B cell (primary cell): ENCODE measurements at places on chromosomes 2 and 18. TPM values are rescaled to one million over a fixed set of nuclear protein-coding genes. Genes with fewer than 3 reads are reported as not detected.

GRCh38 chr2:17136231-17136630 is 382.0 kb downstream of the RAD51AP2 start:
- DNase-seq = no peak

GRCh38 chr2:24123922-24124580 is 782 bp downstream of the FAM228B start:
- DNase-seq = no peak

DNA sequence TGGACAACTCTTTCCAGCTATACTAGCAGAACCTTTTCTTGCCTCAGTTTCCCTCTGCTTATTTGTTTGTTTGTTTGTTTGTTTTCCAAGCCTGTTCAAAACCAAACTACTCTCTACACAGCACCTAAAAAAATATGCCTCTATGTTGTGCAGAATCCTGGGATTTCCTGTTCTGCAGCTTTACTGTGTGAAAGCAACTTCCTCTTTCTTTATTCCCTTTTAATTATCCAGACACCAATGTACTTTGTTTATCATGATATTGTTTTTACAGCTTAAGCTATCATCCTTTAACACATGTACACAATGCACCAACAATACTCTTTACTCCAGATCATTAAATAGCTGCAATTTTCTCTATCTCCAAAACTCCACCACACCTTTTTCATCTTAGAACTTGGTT is 259.5 kb downstream of the EPHA4 start:
- no peak for DNase-seq

GRCh38 chr2:23806201-23806600 is 120.7 kb downstream of the ATAD2B start:
- no peak for DNase-seq

The REG3A gene
- polyA plus RNA-seq = not detected in 2 replicates

The LCT gene
- polyA plus RNA-seq = 0.03 TPM in 1 of 2 replicates, not detected in the other

The CERKL gene
- polyA plus RNA-seq = 0.03 TPM in 2 replicates

- no peak for DNase-seq
Observed at GRCh38 chr2:33213648-33214047, 262.8 kb upstream of the RASGRP3 start.

GRCh38 chr18:59220164-59220783 is 316 bp downstream of the GRP start:
- DNase-seq = no peak

- DNase-seq = peak; percentile 72
Observed at GRCh38 chr2:179049546-179050311, at the start of gene CCDC141. Gene CCDC141 (minus strand): TSS chr2:179050137. CDS start chr2:179049941, 196 bp downstream.

The TEX261 gene
- polyA plus RNA-seq = 21.9 and 29.0 TPM in 2 replicates

DNA sequence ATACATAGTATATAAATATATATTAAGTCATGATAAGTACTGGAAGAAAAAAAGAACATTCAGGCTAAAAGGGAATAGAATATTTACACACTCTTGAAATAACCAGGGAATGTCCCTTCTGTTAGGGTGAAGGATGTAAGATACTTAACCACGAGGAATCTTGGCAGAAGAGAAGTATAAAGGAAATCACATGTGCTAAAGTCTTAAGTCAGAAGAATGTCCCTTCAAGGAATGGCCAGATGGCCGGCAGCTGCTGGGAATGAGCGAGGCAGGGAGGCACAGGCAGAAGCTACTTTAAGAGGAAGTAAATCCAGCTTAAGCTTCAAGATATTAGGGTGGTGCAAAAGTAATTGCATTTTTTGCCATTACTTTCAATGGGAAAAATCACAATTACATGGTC is 5.5 kb downstream of the CCDC102B start:
- DNase-seq = no peak
